ENCODE measurements at places on chromosomes 7 and 10.

DNA sequence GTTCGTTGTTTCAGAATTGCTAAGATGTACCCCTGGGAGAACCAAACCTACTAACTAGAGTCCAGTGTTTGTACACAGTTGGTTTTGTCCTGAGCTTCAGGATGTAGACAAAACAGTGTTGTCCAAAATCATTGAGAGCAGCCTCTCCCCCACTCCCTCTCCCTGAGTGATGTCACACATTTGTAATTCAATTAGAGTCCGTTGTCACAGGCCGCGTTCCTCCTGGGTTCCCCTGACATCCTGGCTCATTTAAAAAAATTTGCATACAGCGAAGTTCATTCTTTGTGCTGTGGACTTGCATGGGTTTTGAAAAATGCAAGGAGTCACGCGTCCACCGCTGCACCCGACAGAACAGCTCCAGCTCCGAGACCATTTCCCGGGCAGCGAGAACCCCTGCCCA, 10.3 kb downstream of the GRIFIN start:
- DNase-seq = no peak

DNA sequence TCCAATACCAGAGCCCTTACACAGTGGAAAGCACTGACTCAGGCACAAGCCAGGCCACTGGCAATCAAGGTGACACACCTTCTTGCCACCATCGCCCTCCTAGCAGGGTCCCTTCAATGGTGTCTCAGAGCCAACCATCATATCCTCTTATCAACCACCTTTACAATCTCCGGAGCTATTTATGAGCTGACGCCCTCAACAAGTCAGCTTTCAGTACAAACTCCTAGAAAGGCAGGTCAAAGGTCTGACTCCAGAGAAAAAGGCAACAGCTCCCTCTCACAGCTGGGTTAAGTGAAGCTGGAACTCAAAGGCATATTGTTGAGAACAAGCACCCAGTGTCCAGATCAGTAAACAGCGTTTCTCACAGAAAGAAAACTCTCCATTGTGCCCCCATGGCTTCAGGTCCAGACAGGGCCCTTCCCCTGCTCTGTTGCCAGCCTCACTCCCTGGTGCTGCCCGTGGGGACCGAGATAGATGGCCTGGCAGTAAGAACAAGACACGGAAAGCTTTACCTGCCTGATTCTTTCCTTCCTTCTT, 2.4 kb downstream of the ZNF3 start:
- no peak for DNase-seq

DNA sequence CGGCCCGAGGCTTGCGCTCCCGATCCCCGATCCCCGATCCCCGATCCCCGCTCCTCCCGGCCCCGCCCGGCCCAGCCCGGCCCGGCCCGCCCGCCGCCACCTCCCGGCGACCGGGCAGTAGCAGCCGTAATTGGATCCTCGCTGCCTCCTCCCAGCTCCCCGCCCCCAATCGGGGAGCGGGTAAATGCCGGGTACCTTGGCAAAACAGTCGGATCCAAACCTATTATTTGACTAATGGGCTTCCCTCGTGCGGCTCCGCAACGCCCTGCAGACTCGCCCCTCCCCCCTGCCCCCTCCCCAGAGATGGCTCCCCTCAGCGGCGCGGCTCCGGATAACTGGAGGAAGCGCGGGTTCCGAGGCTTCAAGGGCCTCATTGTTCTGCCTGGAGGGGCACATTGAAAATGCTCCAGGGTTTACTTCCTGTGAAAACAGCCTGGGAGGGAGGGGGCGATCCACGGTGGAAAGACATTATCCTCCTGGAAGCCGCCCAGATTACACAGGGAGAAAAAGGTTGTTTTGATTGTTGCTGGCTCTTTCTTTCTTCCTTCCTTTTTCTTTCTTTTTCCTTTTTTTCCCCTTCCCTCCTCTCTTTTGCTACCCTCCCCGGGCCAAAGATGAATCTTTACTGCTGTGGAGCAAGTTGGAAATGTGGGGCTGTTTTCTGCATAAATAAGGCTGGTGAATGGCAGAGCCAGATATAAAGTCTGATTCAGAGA, 94.7 kb upstream of the ZMIZ1 start:
- peak; percentile 82 for DNase-seq

- no peak for DNase-seq
These were observed 65.1 kb downstream of the CLEC2L start for GRCh38 chr7:139588632-139589031.

- DNase-seq = no peak
These were observed 90.2 kb upstream of the KLF6 start for GRCh38 chr10:3874990-3875841.
